ENCODE measurements at places on chromosomes 4 and X.

DNA sequence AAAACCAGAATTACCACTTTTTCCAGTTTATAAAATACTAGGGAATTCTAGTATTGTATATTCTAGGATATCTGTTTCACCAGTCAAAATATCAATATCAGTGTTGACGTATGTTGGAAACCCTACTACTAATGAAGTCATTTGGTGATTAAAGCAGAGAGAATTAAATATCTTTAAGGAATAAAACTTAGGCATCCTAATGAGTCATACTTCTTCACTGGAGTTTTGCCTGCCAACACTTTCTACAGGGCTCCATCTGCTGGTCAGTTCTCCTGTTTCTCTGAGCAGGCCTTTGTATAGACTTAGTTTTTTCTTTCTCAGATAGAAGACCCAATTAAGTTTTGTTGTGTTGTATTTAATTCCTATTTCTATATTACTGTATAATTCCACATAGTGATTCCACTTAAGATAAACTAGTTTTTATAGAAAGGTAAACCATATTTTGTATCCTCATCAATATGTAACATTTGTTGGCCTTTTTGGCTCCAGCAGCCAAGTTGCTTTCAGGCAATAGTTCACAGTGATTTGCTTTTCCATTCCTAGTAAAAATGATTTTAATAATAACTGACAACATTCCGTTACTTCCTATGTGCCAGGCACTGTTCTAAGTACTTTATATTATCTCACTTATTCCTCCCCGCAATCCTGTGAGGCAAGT is 3.5 kb downstream of the AP1AR start:
- no peak for DNase-seq

- no peak for DNase-seq
These were observed 43.4 kb upstream of the SEC24B start for GRCh38 chr4:109390115-109390768.

DNA sequence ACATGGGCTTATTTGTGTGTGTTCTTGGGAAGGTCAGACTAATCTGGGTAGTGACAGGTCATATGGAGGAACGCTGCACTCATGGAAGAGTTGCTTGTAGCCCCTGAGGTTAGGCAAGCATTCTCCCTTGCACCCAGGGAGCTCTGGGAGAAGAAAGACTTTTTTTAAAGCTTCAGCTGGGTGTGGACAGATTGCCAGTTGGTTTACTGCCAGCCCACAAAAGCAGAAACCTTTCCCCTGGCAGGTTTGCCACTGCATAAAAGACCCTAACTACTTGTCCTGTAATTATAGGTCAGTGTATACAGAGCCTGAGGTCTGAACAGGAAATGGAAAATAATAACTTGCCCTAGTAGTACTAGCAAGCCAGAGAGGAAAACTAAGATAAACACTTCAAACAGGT is 7.4 kb upstream of the NFKB1 start:
- no peak for DNase-seq

DNA sequence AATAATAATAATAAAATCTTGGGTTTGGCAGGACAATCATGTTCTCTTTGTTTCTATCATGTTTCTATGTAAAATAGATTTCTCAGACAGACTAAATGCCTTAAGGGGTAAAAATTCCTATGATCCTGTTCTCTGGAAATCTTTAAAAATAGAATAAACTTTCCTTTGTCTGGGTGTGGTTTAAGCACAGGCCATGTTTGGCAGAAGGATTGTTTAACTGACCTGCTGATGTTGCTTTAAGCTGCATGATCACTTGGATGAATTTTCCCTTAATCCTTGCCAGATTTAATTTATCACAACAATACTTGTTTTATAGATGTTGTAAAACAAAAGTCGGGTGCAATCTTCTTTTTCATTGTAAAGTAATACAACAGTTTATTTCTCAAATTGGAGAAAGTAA is 341.7 kb upstream of the FAT1 start:
- no peak for DNase-seq

DNA sequence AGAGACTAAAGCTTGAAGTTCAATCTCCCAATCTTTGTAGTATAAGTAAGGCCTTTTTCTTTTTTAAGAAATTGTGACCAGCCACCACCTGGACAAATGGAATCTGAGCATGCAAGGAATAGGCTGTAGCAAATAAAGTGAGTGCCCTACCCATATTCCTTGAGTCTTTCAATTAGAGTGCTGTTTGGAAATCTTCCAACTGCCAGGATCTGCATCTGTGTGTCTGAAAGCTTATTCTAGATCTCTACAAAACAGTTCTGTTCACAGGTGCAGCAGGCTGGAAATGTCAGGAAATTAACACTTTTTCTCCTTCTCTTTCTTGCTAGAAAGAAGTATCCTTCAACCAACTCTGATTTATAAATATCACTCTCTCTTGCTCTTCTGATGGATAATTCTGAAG is 76.7 kb upstream of the NDST3 start:
- DNase-seq = no peak

GRCh38 chrX:22105231-22105630 is 73.1 kb downstream of the PHEX start:
- no peak for DNase-seq

- no peak for DNase-seq
These were observed 154.8 kb upstream of the AGA start for GRCh38 chr4:177596991-177597390.

DNA sequence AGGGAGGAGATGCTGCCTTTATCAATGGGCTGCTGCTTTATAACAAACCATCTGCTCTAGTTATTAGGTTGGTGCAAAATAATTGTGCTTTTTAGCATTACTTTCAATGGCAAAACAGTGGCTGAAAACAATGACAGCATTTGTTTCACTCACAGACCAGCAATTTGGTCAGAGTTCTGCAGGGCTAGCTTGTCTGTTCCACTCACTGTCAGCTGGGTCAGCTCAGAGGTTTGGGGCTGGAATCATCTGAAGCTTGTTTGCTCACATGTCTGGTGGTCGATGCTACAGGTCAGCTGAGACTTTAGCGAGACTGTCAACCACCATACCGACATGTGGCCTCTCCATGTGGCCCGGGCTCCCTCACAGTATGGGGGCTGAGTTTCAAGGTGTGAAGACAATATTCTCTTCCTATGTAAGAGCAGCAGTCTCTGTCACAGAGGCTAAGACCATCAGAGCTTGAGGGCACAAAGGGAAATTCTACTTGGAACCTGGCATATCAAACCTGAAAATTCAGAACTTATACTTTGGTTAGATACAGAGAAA is 81.3 kb upstream of the LIMCH1 start:
- DNase-seq = no peak

- DNase-seq = no peak
These were observed 125.6 kb upstream of the PAQR3 start for GRCh38 chr4:79064806-79065205.

DNA sequence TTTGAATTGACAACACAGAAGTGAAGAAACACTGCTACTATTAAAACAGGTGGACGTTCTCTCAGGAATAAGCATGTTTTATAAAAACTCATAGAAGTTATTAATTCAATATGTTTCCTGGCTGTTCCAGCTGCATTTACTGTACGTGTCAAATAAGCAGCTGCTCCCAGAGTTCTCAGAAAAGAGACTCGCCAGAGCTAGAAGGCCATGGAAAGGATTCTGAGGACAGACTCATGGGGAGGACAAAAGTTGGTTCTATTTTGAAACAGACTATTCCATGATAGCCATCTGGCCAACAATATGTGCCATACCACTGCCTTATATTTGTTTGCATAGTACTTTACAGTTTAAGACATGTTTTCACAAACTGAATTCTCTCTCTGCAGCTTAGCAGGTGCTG is 136.5 kb downstream of the NR3C2 start:
- DNase-seq = no peak

- DNase-seq = no peak
These were observed 610.2 kb downstream of the PCDH18 start for GRCh38 chr4:136922066-136922465.

GRCh38 chr4:139525414-139525813 is 30.6 kb downstream of the SETD7 start:
- DNase-seq = no peak

DNA sequence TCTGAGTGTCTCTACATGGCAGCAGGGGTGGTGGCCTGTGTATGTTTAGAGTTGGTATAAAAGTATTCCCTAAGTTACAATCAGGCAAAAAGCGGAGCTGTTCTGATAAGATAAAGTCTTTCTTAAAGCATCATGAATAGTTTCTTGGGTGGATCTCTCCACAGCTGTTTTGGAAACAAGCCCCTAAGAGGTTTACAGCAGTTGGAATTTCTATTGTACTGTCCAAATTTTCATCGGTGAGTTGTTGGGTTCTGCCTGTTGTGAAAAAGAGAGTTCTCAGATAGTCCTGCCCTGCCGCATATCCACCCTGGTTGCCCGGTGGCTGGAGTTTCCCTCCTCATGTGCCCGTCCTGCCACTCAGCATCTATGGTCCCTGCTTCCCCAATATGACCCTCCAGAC is 50.1 kb downstream of the C4orf51 start:
- DNase-seq = no peak

DNA sequence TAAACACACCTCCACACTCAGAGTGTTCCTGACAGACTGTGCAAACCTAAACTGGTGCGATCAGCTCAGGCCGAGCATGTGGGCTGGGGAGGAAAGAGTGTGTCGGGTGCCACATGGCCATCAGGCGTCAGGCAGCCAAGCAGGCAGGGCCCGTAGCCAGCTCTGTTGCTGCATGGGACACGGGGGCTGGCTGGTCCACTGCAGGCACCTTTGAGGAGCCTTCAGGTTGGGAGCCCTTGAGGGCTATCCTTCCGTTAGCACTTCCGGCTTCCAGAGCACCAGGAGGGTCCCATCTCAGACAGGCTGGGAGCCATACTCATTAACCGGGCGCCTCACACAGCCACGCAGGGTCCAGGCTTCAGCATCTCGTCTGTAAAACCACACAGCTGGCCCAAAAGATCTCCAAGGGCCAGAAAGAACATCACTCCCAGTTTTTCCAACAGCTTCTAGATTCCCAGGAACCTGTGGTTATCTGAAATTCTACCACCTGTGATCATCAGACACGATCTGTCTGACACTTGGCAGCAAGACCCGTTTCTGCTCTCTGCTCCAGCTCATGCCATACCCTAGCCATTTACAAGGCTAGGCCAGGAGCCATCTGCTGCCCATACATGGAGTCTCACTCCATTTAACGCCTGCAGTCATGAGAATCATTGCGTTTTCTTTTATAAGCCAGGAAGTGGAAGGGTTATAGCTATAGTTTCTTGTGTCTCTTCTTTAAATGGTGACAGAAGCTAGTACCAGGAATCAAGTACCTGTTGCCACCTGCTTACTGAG is 87.5 kb downstream of the NSUN7 start:
- DNase-seq = no peak

DNA sequence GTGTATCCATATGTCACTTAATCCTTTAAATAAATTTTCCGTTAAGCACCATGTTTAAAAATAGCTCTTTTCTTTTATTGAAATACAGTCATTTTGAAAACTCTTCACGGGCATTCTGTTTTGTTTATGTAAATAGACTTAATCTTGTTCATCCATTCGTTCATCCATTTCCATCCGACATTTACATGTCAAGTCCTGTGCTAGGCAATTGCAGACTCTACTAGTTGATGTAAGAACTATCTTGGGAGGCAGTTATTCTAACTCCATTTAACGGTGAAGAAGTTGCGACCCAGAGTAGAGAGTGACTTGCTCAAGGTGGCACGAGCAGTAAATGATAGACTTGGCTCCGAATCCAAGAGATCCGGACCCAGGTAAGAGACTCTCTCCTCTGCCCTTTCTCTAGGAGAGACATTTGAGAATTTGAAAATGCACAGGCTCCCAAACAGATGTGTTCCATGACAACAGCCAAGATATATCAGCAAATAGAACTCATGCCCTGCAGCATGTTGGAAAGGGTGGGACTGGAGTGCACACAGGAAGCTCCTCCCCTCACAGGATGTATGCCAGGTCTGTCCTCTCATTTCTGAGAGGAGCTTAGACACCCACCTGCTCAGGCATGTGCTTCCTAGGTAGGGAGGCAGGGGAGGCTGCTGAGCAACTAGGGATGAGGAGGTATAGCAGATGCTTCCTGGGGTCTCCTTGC is 64.5 kb downstream of the DRD5 start:
- DNase-seq = no peak

DNA sequence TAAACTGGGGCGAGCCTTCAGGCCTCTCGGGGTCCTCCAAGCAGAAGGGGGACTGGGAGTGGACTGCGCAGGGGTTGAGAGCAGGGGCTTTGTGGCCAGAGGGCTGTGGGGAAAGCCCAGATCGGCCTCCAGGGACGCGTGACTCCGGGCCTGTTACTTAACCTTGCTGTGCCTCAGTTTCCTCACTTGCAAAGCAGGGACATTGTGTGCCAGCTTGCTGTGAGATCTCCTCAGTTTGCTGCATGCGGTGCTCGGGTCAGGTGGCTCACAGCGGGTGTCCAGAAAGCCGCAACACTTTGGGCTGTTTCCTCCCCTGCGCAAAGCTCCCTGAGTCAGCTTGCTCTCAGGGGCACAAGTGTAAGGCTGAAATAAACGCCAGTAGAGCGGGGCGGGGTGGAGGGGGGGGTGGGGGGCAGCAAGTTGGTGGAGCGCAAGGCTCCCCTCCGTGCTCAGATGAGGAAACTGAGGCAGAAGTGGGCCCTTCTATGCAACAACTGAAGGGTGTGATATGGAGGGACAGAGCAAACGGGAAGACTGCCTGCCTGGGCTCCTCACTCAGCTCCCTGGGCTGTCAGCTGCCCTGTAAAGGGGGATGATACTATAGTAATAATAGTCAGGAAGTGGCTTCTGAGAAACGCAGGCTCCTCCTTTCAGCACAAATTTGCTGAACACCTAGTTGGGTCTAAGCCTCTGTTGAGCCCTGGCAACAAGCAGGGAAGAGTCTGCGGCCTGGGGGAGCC is 101.0 kb downstream of the HMX1 start:
- DNase-seq = no peak

DNA sequence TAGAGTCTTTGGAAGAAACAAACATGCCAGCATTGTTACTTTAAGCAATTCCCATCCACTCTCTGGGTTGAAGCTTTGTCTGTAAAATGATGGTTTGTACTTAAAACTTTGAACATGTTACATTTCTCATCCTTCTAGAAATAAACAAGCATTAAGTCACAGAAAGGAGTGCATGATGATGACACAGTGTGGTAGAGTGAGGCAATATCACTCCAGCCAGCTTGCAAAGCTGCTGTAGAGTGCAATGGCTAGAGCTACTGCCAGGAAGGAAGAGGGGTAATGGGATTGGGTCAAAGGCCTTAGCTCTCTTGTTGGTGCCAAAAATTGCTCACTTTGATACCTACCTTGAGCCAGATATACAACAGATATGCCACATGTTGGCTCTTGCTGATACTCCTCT is 12.3 kb upstream of the ENOX2 start:
- DNase-seq = no peak

GRCh38 chr4:155687380-155687982 is 20.8 kb downstream of the GUCY1A1 start:
- DNase-seq = no peak

Measured in T-helper 2 cell (primary cell).